ENCODE measurements at places on chromosomes 16 and 17.

DNA sequence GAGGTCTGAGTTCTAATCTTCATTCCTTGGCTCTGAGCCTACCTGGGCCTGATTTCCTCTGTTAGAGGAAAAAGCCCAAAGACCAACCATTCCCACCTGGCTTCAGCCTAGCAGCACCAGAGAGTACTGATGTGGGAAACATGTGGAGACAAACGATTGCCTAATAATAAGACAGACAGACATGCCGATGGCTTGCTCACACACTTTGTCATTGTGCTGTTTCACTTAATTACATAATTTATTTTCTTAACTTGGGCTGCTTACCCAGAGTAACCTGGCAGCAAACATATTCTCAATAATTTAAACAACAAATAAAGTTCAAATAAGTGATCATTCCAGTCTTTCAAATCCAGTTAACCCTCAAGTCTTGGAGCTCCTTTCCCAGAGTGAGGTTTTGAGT is 83.4 kb downstream of the MAF start:
- DNase-seq: no peak

DNA sequence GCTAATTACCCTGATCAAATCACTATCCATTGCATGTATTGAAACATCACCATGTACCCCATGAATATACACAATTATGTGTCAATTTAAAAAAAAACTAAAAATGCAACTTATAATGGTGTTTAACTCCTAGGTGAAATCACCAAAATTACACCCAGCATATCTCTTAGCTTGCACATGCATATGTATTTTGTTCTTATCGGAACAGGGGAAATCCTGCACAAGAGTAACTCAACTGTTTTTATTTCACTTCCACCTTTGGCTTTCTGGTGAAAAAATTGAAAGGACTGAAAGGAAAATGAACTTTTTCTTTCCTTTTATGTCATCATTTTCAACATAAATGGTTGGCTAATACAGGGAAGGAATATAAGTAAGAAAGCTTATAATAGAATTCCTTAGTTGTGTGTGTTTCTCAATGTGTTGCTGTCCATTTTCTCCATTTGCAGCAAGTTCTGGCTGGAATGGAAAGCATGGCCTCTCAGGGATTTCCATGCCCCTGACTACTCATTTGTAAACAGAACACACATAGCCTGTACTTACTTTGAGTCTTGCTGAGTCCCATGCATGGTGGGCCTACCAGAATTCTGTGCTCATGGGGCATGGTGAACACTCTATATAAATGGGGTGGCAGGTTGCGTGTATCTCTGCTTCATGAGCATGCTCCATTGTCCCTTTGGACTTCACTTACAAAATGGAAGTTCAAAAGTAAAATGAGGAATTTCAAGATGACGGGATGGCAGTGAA is 462.0 kb downstream of the HS3ST3B1 start:
- DNase-seq: no peak

- no peak for DNase-seq
Measured at GRCh38 chr16:29904947-29905346, 4.7 kb downstream of the ASPHD1 start.

DNA sequence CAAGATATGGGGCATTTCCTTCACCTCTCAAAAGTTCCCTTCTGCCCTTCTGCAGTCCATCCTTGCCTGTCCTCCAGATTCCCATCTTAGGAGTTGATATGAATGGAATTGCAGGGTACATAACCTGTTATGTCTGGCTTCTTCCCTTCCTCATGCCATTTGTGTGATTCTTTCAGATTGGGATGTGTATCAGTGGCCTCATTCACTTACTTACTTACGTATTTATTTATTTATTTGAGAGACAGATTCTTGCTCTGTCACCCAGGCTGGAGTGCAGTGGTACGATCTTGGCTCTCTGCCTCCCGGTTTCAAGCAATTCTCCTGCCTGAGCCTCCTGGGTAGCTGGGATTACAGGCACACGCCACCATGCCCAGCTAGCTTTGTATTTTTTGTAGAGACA is 6.2 kb upstream of the TMEM94 start:
- DNase-seq: no peak

GRCh38 chr17:44263345-44263902 is 4.5 kb downstream of the SLC4A1 start:
- DNase-seq: no peak

- DNase-seq: peak; percentile 69
Measured at GRCh38 chr16:48499923-48500381, 110.0 kb downstream of the N4BP1 start.

DNA sequence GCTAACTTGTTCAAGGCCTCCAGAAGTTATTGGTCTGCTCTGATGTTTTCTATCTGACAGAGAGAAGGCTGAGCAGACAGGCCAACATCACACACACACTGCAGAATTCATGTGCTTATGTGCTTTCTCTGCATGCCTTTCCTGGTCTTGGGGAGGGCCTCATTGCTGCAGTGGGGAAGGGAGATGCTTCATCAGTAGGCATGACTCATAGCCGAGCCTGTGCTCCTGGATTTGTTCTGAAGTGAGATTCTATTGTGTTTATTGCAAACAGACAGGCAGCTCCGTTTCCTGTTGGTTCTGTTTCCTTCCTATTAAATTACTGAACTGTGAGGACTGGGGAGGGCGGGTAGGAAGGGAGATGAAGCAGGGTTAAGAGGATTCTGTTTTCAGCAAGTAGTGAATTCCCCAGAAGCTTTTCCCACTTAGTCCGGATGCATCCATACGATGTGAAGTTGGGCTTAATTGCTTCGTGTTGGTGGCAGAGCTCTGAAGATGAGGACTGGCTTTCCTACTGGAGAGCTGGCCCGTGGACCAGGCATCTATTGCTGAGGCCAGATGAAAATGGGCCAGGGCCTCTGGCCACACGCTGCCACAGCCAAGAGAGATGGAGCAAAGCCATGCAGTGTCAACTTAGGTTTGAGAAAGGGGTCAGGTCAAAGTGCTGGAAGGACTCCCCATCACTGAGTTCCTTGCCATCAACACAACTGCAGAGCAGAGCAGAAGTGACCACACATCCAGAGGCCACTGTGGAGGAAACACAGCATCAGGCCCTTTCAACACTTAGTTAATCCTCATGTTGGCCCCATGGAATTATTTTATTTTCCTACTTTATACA is 179.3 kb downstream of the UTP18 start:
- peak; percentile 90 for DNase-seq

DNA sequence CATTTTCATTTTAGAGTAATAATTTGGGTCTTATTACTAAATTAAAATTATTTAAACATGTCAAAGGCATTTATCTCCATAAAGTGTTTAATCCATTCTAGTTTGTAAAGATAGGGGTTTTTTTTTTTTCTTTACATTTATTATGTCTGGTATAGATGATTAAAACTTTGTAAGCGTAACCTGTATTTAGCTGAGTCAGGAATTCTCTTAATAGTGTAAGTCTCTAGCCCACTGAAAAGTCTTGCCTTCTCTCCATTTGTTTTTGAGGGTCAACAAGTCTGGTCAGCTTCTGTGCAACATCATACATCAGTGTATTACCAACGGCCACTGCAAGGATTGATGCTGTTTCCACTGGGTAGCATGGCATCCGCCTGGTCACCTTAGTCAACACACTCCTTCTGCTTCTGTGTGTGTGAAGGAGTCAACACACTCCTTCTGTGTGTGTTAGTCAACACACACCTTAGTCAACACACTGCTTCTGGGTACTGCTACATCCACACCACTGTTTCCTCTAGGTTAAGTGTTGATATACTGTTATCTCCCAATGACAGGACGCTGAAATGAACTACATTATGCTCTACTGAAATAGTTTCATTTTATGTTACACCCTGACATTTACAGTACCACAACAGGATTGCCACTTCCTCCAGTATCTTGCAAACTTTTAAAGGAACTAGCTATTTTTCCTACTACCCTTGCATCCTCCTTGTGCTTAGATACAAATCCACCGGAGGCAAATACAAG is 37.3 kb upstream of the VWA3A start:
- no peak for DNase-seq

- DNase-seq: no peak
Measured at GRCh38 chr16:68978303-68978954, 127.0 kb upstream of the HAS3 start.

- no peak for DNase-seq
Measured at GRCh38 chr17:78038748-78039288, 80.3 kb downstream of the TNRC6C start.

GRCh38 chr17:58313815-58314705 is 14.5 kb downstream of the TSPOAP1 start:
- DNase-seq: no peak

DNA sequence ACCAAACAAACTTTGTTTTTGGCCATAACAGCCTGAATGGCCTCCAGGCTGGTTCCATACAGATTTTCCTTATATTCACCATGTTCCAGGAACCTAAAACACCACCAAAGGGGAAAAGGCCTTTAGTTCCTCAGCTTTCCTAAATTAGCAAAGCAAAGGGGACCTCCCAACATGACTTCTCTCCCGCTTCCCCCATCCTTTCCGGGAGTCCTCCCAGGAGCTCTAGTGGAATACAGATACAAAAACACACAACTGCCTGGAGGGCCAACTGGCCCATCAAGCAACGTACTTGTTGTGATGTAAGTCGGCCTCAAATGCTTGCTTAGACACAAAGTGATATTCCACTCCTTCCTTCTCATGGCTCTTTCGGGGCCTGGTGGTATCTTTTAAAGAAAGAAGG is 22.1 kb downstream of the MPP3 start:
- no peak for DNase-seq

- no peak for DNase-seq
Measured at GRCh38 chr16:68356249-68356918, 45.6 kb downstream of the PRMT7 start.

DNA sequence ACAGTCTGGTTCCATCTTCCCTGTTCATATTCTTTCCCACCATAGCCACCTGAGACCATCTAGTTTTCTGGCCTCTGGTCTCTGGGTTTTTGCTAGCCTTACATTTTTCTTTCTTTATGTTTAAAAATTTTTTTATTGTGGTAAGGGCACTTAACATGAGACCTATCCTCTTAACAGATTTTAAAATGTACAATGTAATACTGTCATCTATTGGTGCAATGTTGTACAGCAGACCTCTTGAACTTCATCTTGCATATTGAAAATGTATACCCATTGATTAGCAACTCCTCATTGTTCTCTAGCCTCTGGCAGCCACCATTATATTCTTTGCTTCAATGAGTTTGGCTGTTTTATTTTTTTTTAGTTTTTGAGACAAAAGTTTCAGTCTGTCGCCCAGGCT is 39.2 kb downstream of the ITGAM start:
- no peak for DNase-seq

DNA sequence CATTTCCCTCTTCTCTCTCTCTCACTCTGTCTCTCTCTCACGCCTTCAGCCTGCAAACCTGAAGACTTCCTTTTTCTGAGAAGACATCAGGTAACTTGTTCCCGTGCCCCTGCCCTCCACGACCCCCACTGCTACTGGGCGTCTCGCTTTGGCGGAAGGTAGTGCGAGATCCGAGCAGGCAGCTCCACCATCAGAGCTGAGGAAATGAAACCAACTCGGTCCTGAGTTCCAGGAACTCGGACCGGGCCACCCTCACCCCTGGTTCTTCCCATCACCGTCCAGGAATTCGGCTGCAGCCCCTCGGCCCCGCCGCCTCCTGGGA is 585 bp downstream of the MLKL start:
- DNase-seq: peak; percentile 27

- DNase-seq: no peak
Measured at GRCh38 chr17:20086416-20087076, 77.4 kb downstream of the SPECC1 start.

DNA sequence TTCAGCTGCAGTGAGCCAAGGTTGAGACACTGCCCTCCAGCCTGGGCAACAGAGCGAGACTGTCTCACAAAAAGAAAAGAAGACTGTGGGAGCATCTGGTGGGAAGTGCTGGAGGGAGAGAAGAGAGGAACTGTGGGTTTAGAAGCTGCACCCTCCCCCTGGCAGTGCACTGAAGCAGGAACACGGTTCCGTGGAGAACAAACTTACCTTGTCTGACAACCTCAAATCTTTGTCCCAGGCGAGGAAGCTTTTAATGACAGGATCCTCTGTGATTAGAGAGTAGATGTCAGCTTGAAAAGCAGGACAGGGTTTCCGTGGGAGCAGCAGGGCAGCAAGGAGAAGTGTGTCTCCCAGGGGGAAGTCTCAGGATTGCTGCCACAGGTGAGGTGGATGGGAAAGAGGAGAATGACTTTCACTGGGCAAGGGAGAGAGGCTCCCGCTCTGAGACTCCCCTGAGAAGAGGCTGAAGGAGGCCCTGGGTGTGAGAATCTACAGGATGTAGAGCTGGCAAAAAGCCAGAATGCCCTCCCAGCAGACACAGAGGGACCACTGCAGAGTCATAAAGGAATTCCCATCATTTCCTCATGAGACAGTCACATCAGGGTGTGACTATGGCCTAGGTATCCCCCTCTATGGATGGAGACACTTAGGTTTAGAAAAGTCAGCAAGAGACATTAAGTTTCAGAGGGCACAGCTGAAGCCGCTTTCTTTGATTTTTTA is 22.9 kb downstream of the PRR11 start:
- DNase-seq: no peak

GRCh38 chr17:29176558-29177351 is 3.4 kb downstream of the MYO18A start:
- peak; percentile 49 for DNase-seq

DNA sequence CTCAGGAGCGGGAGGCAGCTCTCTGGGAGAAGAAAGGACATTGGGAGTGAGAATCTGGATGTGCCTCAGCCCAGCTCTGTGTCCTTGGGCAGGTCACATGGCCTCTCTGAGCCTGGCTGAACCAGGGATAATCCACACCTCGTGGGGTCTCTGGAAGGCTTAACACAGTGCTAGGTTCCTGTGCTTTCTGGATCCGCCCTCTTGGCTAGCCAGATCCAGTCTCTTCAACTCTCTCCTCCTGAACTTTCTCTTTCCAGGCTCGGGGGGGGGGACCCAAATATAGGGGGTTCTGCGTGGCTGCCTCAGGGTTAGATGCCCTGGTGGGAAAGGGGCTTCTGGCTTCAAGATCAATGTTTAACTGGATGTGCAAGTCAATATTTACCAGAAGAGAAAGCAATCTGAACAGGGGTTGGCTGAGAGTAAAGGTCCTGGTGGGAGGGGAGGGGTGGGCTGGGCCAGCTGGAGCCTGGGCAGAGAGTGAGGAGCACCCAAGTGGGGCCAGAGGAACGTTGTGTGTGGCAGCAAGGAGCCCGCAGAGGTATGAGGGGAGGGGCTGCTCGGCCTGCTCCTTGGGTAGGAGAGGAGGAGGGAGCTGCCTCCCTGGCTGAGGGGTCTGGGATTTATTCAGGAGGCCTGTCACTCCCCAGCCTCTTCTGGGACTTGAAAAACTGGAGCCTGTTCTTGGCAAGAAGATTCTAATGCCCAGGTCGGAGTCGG is at the start of gene SERPINF2:
TSS of gene SERPINF2 (plus strand) at position 501 of the 717 bp plus-strand sequence. CDS start 2,125 bp downstream, outside the sequence.
- no peak for DNase-seq

- DNase-seq: no peak
Measured at GRCh38 chr17:82302568-82302963, 14.8 kb downstream of the CD7 start.

Data from A172 (cell line).